Hematopoietic multipotent progenitor cell treated with erythropoietin and hydrocortisone succinate and interleukin-3 and kit ligand, for 6 days (in vitro differentiated cells): ENCODE measurements at places on chromosomes 4 and X.

- DNase-seq, result no peak
These were observed 674 bp downstream of the GNPDA2 start for GRCh38 chr4:44725726-44726037.

GRCh38 chr4:52836120-52836519 is 26.0 kb upstream of the RASL11B start:
- no peak for DNase-seq

GRCh38 chr4:122577808-122578781 is 42.8 kb downstream of the IL21 start:
- peak; percentile 81 for DNase-seq

DNA sequence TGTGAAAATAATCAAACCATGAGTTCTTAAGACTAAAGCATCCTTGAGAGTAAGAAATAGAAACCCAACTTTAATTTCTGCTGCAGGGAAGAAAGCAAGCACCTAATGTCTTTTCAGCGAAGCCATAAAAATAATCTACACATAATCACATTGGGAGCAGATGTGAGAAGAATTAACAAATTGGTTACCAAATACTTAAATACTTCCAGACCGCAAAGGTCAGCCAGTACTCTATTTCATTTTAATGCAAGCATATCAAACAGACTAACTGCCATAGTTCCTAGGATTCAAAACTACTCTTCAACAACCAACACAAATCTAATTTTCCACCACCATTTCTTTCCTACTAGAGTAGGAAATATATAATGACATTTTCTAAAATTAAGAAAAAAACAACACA is 144.8 kb upstream of the SLIT2 start:
- no peak for DNase-seq

DNA sequence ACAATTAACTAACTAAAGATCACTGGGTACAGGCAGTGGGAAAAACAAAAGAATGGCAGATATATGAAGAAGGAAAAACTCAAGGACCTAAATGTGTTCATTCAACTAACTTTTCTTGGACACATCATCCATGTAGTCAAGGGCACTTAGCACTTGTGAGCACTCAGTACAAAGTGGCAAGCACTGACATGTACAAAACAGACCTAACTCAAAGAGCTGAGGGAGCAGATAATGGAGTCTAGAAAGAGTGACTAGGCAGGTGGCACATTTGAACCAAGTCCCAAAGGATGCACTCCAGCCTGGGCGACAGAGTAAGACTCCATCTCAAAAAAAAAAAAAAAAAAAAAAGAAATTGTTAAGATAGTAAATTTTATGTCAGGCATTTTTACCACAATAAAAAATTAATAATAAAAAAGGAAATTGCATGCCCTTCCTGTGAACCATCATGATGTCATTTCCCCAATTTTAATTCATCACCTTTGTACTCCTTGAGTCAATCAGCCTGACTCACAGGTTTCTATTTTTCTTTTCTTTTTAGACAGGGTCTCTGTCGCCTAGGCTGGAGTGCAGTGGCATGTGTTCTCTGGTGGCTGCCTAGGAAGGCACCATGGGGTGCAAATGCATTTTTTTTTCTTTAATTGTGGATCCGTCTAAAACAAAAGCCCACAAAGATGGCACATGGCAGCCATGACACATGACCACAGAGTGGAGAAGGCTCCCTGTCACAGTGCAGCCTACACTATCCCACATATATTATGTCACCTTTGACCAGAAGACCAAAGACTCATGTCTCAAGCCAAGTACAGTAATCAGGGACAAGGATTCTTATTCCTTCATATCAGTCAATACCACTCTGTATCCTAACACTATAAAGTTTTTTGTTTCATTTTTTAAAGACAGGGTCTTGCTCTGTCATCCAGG is 91.9 kb downstream of the CHST7 start:
- no peak for DNase-seq

DNA sequence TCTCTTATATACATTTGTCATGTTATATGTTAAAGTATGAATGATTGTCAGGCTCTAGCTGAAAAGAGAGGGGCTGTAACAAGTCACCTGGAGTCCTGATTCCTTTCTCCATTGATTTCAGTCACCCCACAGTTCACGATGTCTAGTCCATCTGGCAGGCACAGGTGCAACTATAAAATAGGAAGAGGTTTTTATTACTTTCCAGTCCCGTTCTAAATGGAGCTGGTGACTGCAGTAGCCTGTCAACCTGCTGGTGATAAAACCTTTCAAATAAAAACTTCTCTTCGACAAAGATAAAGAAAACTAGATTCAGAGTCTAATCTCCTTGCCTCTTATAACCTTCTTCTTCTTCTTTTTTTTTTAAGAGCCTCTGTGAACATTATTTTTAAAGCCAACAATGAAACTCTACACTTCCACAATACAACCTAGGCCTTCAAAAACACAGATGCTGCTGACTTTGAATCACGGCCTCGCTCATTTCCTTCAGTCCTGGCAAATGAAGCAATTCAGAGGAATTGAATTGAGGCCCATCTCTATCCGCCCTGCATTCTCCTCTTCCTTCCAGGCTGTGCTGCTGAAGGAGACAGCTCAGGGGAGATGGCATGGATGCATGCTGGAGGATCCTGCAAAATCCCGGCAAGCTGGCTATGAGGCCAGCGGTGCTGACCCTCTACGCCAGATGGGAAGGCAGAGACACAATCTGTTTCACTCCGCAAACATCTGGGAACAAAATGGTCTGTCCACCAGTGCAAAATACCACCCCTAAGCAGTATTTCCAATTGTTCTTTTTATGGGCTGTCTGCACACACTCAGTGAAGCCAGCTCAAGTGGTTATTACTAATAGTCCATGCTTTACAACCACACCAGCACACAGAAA is 27.3 kb upstream of the CDKN2AIP start:
- DNase-seq, result no peak

- DNase-seq, result peak; percentile 72
These were observed 151.5 kb downstream of the CORIN start for GRCh38 chr4:47686294-47686872.

DNA sequence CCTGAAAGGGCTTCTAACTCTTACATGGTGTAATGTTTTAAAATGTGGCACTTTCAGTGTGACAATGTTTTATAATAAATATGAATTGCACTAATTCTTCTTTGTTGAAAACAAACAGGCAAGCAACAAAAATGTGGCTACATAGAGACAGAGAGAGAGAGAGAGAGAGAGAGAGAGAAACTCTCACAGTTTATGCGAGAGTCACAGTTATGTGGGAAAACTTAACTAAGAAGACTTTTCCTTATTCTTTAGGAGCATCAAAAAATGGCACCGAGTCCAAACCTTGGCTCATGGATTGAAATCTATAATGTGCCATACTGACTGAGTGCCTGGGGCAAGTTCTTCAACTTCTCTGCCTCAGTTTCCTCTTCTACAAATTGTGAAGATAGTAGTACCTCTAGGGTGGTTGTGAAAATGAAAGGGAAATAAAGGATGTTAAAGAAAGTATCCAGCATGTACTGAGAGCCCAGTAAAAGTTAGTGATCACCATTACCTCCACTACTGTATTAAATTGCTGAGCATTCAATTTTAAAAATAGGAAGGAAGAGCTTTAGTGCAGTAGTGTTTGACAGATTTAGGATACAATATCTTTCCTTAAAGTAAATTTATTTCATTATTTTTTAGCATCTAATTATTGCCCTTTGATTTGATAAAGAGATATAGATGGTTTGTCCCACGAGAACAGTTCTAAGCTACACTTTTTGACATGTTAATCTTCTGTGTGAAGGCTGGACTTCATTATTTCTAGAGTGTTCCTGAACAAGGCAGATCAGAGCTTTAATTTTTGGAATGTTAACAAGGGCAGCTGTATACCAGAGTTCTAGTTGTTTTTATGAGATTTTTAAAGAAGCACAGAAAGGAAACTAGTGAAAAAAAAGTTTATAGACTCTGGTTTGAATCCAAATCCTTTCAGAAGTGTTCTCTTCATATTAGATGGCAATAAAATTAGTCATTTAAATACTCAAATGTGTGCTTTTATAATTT is 187.5 kb upstream of the ANK2 start:
- DNase-seq, result no peak

GRCh38 chr4:17559709-17560048 is 17.3 kb upstream of the LAP3 start:
- DNase-seq, result no peak

GRCh38 chr4:128700659-128701350 is 108.7 kb upstream of the JADE1 start:
- no peak for DNase-seq

- no peak for DNase-seq
These were observed 5.4 kb upstream of the DUSP9 start for GRCh38 chrX:153641627-153642026.

GRCh38 chr4:37040816-37041215 is 203.7 kb upstream of the NWD2 start:
- no peak for DNase-seq

DNA sequence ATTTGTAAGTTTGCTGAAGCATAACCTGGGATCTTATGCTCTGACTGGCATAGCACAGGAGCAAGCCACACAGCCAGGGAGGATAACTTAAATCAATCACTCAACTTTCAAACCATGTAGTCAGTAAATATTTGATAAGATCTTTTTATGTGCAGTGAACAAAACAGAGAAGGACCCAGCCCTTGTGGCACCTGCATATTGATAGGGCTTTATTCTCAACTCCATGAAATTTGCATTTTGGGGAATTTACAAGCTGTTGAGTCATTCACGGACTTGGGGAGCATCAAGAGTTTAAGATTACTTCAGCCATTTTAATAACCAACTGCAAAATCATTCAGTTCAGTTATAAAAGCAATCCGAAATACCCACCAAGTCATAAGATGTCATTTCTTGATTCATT is 122.6 kb downstream of the COMMD8 start:
- DNase-seq, result no peak

DNA sequence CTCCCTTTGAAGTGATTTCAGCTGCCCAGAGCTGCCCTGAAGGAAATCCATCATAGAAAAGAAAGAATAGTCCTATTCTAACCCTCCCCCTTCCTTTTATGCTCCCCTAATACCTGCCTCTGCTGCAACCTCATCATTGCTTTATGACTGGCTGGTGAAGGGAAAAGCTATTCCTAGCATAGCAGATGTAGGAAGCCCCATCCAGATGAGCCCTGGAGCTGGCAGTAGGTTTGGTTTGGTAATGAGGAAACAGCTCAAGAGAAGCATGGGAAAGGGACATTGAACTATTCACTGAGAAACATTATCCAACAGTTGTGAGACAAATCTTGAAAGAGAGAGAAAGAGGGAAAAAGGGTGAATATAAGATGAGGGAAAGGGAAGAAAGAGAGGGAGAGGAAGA is 29.2 kb downstream of the ARSJ start:
- no peak for DNase-seq

GRCh38 chr4:13635286-13635799 is 7.8 kb upstream of the BOD1L1 start:
- DNase-seq, result no peak

GRCh38 chr4:116066711-116067245 is 953.4 kb upstream of the NDST4 start:
- DNase-seq, result no peak

DNA sequence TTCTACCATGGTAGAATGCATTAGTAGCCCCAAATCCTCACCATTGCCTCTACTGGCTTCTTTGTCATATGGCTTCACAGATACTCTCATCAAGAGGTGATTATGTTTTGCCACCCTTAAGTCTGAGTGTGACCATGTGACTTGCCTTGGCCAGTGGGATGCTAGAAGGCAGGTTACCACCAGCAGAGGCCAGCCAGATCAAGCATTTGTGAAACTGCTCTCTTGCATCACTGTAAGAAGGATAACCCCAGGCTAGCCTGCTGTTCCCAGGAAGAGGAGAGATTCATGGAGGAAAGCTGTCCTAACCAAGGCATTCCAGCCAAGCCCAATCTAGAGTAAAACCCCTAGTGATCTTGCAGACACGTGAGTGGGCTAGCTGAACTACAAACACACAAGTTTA is 46.8 kb downstream of the USP46 start:
- no peak for DNase-seq

- no peak for DNase-seq
These were observed 65.7 kb upstream of the MID1 start for GRCh38 chrX:10685923-10686595.

DNA sequence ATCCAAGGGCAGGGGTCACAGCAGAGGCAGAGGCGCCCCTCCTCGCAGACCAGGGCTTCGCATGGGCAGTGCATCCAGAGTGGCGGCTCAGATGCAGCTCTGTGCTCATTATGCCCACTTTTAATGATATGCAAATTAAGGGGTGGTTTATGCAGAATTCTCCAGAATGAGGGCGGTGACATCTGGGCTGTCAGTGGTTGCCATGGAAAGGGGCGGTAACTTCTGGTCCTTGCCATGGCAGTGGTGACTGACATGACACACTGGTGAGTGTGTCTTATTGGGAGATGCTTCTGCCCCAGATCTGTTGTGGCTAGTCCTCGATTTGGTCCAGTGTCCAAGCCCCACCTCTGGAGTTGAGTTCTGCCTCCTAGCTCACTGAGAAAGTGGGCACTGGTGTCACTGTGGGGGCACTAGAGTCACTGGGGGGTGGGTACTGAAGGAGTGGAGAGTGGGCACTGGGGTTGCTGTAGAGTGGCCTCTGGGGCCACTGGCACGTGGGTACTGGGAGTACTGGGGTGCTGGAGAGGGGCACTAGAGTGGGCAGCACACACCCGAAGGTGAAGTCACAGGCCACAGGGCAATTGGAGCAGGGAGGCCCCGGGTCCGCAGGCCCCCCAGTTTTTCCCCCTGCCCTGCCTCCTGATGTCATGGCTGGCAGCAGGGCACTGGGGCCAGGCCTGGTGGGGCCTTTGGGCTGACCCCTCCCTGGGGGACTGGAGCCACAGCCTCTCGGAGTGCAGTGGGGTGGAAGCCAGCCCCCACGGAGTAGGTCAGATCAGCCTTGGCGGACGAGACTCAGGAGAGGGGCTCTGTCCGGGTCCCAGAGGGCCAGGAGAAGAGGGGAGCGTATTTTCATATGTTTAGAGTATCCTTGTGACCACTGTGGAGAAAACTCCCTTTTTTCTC is 98.6 kb upstream of the NKX1-1 start:
- DNase-seq, result no peak

DNA sequence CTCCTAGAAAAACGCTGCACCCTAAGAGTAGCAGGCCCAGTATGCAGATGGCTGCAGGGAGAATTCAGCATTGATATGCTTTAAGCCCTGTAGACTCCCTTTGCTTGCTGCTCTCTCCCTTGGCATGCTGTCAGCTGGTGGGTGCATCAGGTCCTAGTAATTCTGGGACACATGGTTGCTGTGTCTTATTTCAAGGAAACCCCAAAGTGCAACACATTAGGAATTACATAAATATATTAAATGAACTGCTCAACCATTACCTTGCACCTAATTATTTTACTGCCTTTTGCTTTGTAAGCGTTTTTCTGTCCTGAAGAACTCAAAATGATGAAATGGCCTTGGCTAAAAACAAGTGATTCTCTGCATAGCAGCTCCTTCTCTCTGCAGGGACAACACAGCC is 516.3 kb downstream of the ZIC3 start:
- DNase-seq, result no peak
